Posterior cingulate gyrus (tissue), 11 donors: ENCODE measurements at places on chromosomes 11 and 22.

DNA sequence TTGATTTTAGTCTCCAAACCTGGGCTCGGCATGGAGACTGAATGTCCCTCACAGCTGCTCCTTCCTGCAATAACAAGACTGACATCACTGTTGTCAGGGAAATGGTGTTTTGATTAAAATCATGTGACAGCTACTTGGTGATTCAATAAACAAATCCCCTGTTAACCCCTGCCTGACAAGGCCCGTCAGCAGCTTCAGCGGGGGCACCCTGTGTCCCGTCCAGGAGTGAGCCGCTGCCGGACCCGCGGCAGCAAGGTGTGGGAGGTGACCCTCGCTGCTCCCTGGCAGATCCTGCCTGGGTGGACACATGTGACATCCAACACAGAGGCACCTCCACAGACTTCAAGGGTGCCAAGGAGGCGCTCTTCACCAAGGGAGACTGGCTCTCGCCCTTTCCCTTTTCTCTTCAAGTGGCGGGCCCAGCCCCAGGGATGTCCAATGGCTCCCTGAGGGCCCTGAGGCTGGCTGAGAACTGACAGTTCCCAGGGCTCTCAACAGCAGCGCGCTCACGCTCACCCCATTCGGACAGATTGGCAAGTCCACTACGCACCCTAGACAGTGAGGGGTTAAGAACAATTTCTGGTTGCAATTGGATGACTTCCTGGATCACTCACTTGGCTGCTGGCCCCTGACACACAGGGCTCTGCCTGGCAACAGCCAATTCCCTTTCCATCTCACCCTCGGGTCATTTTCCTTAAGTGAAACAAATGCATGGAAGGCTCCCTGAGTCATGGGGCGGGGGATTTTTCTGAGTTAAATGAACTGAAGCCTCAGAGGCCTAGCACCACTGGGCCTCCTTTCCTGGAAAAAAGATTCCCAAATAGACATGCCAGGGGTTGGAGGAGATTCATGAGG, 30.7 kb downstream of the PPP2R1B start:
- peak; percentile 72 for DNase-seq

GRCh38 chr22:31120230-31120629, 2.5 kb upstream of the INPP5J start:
- no peak for DNase-seq

GRCh38 chr11:71305451-71306125, 53.2 kb upstream of the SHANK2 start:
- no peak for DNase-seq

- DNase-seq = no peak
Observed at GRCh38 chr22:24068717-24069297, 57.7 kb downstream of the CABIN1 start.

DNA sequence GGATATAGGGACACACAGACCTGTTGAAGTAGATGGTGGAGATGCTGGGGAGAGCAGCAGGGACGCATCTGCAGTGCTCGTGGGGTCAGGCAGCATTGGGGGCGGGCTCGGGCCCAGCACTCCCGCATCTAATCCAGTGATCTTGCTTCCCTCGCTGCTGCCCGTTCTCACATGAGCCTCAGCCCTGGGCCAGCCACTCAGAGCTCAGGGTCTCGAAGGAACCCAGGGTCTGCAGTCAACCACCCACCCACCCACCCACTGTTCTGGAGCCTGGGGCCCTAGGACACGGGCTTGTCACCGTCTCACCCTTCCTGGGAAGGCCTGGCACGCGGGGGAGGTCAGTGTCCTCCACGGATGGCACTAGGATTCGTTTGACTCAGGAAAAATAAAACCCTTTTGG, 406.0 kb downstream of the TBC1D22A start:
- peak; percentile 78 for DNase-seq

- DNase-seq = no peak
Observed at GRCh38 chr11:129374993-129375750, 476 bp upstream of the BARX2 start.

DNA sequence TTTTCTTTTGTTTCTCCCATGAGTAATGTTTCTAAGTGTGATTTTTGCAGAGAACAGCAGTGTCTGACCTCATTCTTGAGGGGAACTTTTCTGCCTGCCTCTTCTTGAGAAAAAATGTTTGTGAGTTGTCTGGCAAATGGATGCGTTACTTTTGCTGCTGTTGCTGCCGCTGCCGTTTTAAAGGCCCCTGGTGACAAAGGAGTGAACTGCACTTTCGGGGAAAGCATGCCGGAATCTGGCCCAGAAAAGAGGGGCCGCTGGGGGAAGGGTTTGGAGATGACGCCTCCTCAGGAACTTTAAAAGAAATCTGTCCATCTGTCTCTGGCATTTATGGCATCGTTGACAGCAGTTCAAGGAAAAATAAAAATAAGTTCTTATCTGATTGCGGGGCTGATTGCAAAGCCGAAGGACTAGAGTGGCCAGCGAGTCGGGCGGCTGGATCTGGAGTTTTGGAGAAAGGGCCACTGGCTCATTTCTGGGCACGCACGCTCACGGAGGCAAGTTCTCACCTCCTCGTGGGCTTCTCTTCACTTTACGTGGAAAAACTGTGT, 16.5 kb downstream of the ZBTB16 start:
- DNase-seq = no peak

- DNase-seq = no peak
Observed at GRCh38 chr11:121212536-121213361, 79.8 kb upstream of the SC5D start.
